ENCODE measurements at places on chromosomes 11 and 22.

DNA sequence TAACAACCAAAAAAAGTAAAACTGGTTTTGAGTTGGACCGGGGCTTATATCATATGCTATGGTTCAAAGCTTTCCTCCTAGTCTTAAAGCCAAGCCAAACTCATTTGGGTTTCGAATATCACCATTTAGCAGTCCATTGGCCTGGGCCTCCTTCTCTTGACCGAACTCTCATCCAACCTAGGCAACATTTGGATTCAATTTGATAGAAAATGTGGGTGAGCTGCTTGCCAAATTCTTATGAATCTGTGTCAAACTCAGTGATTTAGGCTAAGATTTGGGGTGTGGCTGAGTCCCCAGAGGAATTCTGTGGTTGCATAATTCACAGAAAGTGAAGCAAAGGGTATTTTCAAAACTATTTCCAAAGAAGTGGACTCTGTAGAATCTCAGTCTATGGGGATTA, 83.7 kb downstream of the BLID start:
- DNase-seq = no peak

- no peak for DNase-seq
Measured at GRCh38 chr11:115695677-115696364, 191.6 kb upstream of the CADM1 start.

DNA sequence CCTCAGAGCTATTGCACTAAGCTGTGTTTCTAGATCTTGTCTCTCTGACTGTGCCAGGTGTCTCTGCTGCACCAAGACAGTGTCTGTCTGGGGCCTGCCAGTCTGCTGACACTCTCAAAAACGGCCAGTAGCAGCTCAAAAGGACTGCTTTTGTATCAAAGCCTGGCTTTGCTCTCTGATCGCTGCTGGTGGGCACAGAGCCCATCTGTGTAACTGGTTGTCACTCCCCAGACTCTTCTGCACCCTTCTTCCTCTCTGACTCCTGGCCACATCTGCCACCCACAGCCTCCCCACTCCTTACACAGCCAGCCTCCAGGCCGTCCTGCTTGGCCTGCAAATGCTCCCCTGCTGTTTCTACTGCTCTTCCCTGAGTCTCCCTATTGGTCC, 26.5 kb downstream of the MED15 start:
- no peak for DNase-seq

GRCh38 chr22:39600491-39601179, 30.1 kb downstream of the CACNA1I start:
- no peak for DNase-seq

DNA sequence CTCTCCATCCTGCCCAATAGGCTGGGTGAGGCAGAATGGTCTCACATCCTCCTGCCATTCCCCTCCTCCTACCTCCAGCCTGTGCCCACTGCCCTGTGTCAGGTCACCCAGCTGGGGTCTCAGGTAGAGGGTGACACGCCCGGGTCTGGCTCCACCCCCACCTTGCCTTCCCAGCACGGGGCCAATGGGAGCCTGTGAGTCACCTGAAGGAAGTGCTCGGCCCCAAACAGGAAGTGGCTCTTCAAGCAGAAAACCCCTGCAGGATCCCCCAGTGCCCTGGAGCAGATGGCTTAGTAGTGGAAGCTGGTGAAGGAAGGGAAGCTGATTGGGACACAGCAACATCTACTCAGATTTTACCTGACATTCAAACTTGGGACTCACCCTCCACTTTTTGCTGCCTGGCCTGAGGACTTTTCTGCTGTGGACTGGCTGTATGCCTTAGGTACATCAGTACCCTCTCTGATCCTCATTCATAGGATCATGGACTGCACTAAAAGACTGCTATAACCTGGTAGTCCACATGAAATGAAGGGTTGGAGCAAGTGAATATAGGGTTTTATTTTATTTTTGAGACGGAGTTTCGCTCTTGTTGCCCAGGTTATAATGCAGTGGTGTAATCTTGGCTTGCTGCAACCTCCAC, 33.4 kb downstream of the GDPD5 start:
- peak; percentile 28 for DNase-seq

- DNase-seq = no peak
Measured at GRCh38 chr11:35227576-35228327, 88.8 kb downstream of the CD44 start.

GRCh38 chr11:60952742-60953170, 780 bp upstream of the SLC15A3 start:
- DNase-seq = no peak

DNA sequence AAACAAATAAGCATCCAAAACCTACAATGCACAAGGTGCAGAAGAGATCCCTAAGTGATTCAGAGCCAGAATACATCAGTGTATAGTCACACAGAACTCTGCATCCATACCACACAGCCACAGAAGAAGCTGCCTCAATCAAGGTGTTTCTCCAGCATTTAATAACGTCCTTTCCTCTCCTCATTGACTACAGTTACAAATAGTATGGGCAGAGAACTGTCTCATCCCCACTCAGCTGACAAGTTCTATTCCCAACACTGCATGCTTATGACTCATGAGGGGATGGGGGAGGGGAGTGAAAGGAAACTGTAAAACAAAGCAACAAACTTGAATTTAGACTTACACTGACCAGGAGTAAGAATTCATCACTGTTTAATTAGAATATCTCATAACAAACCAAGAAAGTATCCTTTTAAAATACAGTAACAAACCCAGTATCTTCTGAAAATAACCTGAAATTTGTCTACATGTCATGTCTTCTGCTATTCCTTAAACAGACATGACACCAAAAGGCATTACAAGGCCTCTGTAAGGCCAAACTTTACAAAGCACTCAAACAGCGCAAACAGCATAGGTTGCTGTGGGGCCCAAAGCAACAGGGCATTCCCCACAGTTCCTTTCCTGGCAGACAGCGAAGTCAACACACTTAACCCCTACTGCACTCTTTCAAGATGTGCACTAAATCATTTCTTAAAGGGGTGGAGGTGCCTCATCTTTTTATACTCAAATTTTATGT, 29.3 kb downstream of the CELF1 start:
- peak; percentile 16 for DNase-seq

- no peak for DNase-seq
Measured at GRCh38 chr22:44246615-44247326, 66.0 kb downstream of the SHISAL1 start.
